ENCODE measurements at places on chromosomes 12 and 14.

DNA sequence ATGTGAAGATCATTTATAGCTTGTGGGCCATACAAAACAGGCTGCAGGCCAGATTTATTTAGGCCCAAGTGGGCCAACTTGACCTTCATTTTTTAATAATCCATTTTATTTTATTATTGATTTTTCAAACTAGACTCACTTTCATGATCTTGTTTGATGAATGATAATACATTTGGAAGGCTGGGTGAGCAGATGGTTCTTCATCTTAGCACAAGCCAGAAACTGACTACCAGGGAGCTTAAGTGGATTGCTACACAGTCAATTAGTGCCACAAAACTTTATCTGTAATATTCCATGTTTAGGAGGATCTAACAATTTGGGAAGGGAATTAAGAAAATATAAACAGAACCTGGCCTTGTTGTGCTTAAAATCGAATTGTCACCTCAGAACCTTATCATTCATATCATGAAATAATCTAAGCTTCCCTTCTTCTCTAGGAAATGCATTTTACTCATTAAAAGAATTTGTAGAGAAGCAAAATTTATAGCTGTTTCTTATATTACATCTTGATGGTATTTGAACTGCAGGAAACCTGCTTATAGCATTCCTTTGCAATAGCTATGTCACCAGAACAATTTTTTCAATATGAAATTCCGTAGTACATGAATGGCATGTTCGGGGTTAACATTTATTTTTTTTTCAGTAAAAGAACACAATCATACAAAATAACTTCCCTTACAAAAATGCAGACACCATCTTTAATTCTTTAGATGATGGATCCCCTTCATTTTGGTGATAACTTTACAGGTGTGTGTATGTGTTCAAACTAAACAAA lies 62.0 kb upstream of the CSRP2 start:
- no peak for DNase-seq

DNA sequence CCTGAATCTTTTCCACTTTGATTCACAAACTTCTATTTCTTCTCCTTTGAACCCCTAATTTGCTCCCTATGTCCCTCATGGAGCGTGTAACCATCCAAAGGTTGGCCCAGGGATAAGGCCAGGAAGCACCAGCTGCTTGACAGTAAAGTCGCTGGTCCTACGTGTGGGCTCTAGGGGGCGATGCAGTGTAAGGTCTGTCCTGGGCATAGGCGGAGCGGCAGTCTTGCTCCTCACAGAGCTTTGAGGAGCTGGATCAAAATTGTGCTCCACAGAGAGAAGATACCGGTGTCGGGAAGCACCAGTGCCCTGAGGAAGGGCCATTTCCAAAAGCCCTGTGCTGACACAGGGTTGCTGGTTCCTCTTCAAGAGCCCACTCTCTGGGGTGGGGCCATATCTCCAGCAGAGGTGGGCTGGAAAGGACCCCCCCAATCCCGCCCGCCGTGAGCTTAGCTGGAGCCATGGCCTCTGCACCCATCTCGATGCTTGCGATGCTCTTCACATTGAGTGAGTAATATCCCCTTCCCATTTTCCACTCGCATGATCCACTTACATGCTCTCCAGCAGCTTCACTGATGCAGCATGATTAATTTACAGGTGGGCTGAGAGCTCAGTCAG lies 49.9 kb upstream of the OR4E1 start:
- DNase-seq = no peak

GRCh38 chr14:87430810-87431209 lies 562.2 kb downstream of the GALC start:
- DNase-seq = no peak

- peak; percentile 41 for DNase-seq
Measured at GRCh38 chr12:123948796-123949769, 23.5 kb downstream of the CCDC92 start.

- no peak for DNase-seq
Measured at GRCh38 chr14:39491134-39491571, 58.9 kb upstream of the FBXO33 start.

DNA sequence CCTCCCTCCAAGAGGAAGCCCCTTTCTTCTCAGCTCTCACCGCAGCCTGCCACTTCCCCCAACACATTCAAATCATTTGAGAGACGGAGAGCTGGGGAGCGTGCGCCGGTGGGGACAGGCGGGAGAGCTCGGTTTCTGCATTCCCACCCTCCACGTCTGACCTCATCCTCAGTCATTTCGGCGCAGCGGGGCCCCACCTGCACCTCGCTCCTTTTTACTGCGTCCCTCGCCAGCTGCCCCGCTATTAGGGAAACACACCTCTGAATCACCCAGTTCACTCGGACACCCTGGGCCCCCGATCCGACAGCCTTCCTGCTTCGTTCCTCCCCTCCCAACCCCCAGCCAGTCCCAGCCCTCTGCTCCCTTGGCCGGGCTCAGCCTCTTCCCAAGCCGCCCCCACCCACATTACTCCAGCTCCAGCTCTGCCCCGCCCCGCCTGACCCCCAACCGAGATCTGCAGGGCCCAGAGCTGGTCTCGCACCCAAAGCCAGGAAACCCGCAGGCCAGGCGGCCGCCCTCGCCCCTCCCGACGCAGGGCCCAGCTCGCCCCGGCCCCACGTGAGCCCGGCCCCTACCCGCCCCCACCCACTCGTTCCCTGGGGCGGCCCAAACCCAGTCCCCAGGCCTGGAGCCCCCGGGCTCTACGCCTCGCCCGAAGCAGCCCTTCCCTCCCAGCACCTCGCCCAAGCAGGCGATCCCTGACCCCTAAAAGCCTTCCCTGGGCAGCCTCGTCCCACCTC lies 783 bp downstream of the CORO1C start:
- DNase-seq = peak; percentile 88

DNA sequence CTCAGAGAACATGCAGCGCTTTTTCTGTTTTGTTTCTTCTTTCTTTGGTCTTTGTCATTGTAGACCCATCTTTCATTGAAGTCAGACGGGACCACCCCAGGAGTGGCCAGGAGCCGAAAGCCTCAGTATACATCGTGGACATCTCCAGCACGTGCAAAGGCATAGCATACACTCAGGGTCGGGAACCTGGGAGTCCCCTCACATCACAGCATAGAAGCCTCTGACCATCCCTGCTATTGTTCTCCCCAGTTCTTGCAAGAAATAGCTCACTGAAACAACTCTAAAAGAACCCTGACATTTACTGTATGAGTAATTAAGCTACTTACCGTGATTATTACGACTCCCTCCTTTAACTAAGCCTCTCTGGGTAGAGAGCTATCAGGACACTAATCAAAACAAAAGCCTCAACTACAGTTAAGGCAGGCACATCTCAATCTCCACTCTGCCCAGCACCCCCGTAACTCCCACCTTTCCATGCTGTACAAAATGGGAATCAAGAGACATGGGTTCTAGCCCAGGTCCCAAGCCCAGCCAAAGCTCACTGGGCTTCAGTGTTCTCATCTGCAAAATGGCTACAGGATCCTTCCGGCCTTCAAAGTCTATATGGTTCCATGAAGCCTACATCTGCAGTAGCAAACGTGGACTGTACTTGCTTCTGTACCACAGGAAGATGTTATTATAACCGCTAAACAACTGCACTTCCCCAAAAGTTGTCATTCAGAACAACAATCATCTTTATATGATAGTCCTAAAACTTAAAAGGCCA lies 6.7 kb downstream of the CCDC88C start:
- no peak for DNase-seq

DNA sequence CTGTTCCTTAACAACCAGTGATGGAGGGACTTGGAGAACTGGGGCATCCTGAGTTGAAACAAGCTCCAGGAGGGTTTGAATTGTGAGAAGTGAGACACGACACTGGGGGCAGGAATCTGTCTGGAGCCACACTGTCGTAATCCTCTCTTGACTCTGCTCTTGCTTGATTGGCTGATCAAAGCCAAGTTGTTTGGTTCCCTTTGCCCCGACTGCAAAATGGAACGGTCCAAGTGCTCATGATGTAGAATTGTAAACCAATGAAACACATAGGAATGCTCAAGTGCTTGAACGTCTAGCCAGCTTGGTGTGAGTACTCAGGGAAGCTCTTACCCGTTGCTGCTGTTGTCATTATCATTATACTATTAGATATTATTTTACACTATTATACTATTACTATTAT lies 98.1 kb downstream of the TMEM132C start:
- no peak for DNase-seq

GRCh38 chr14:57182760-57183503 lies 85.8 kb downstream of the EXOC5 start:
- no peak for DNase-seq

DNA sequence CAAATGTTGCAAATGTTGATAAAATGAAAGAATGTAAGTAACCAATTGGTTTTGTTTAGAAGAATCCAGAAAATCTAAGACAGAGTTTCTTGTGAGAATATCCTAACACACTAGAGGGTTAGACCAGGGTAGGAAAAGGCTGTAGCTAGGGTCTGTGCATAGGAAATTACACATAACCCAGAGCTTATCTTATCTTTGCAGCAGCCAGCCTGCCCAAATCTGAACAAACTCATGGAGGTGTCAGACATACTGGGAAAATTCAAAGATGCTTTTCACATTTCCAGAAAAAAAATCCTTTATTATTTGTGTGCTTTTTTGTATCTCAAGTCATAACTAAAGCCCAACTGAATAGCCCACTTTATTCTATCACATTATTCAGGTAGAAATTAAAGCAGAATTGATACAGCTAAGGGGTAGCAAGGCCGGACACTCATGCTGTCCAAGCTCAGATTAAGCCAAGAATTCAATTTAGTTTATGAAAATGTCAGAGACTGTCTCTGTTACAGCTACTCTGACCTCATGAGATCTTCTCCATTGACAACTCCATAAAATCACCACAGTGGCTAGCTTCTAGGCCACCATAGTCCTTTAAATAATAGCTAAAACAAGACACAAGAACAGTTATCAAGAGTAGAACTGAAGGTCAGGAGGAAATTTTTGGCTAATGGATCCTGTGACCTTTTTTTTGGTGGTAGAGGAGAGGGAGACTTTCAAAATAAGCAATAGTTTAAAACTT lies 169.6 kb upstream of the RASSF8 start:
- DNase-seq = no peak

- no peak for DNase-seq
Measured at GRCh38 chr12:115507951-115508722, 769.4 kb downstream of the MED13L start.

- no peak for DNase-seq
Measured at GRCh38 chr12:67720351-67720856, 71.9 kb downstream of the DYRK2 start.

DNA sequence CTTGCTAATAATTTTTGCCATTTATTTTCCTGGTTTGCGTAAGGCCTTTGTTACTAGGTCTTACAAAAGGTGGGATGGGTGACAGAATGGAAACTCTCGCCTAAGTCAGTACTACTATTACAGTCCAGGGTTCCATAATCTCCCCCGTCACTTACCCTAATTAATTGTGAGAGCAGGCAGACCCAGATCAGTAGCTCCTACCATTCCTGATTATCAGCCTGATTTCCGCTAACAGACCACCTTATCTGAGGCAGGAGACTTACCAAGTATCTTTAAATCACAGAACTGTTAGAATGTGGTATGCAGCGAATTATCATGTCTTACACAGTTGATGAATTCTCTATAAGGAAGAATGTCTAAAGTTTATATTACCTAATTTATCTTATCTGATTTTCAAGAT lies 234.7 kb downstream of the FOXN3 start:
- no peak for DNase-seq

All from suprapubic skin (tissue), 4 donors.